Bronchial smooth muscle cell (primary cell): ENCODE measurements at places on chromosomes 2 and 18. TPM values are rescaled to one million over a fixed set of nuclear protein-coding genes. Genes with fewer than 3 reads are reported as not detected.

The ACADL gene
- under 0.01 and 0.26 TPM in 2 replicates for total RNA-seq

The CIAO1 gene
- 62.4 and 66.5 TPM in 2 replicates for total RNA-seq

The IL36A gene
- not detected in 2 replicates for total RNA-seq

The SH3RF3 gene
- 1.9 and 2.5 TPM in 2 replicates for total RNA-seq

The ANKRD29 gene
- total RNA-seq = 5.9 and 9.8 TPM in 2 replicates

The TSPYL6 gene
- not detected in 2 replicates for total RNA-seq

The IL1RN gene
- 0.16 TPM in 1 of 2 replicates, not detected in the other for total RNA-seq

The NFATC1 gene
- 2.8 and 3.1 TPM in 2 replicates for total RNA-seq

The HOXD12 gene
- not detected in 2 replicates for total RNA-seq

The BBS5 gene
- total RNA-seq = 5.7 and 6.4 TPM in 2 replicates

The ALPP gene
- not detected in 2 replicates for total RNA-seq

The MYO1B gene
- total RNA-seq = 37.9 and 84.0 TPM in 2 replicates

The LDLRAD4 gene
- total RNA-seq = 0.16 TPM in 1 of 2 replicates, not detected in the other

The GNAL gene
- total RNA-seq = 0.69 and 1.1 TPM in 2 replicates

The UPP2 gene
- 0.09 TPM in 1 of 2 replicates, not detected in the other for total RNA-seq

The NTSR2 gene
- under 0.01 TPM in 1 of 2 replicates, not detected in the other for total RNA-seq

The C2orf66 gene
- under 0.01 TPM in 1 of 2 replicates, not detected in the other for total RNA-seq

The IL18RAP gene
- total RNA-seq = not detected in 2 replicates

The TM4SF20 gene
- under 0.01 TPM in 1 of 2 replicates, not detected in the other for total RNA-seq

The SLC5A7 gene
- not detected in 2 replicates for total RNA-seq

The PLB1 gene
- total RNA-seq = 2.5 and 3.9 TPM in 2 replicates

The KCNJ3 gene
- not detected in 2 replicates for total RNA-seq

The GPR75 gene
- total RNA-seq = 0.52 and 0.95 TPM in 2 replicates

The GPBAR1 gene
- total RNA-seq = not detected in 2 replicates

The TBC1D8 gene
- 10.7 and 15.1 TPM in 2 replicates for total RNA-seq

The RAB31 gene
- 28.8 and 58.2 TPM in 2 replicates for total RNA-seq

The TMEM169 gene
- 0.16 and 0.26 TPM in 2 replicates for total RNA-seq

The G6PC2 gene
- not detected in 2 replicates for total RNA-seq

The EIPR1 gene
- 22.6 and 25.2 TPM in 2 replicates for total RNA-seq

The NBAS gene
- 98.8 and 127 TPM in 2 replicates for total RNA-seq

The TFCP2L1 gene
- not detected in 2 replicates for total RNA-seq

The ANKRD30B gene
- under 0.01 TPM in 1 of 2 replicates, not detected in the other for total RNA-seq

The C2orf81 gene
- 0.79 and 1.4 TPM in 2 replicates for total RNA-seq
